ENCODE measurements at places on chromosomes 3 and 15.

- DNase-seq = no peak
These were observed 11.9 kb upstream of the ARHGEF3 start for GRCh38 chr3:56813653-56813960.

DNA sequence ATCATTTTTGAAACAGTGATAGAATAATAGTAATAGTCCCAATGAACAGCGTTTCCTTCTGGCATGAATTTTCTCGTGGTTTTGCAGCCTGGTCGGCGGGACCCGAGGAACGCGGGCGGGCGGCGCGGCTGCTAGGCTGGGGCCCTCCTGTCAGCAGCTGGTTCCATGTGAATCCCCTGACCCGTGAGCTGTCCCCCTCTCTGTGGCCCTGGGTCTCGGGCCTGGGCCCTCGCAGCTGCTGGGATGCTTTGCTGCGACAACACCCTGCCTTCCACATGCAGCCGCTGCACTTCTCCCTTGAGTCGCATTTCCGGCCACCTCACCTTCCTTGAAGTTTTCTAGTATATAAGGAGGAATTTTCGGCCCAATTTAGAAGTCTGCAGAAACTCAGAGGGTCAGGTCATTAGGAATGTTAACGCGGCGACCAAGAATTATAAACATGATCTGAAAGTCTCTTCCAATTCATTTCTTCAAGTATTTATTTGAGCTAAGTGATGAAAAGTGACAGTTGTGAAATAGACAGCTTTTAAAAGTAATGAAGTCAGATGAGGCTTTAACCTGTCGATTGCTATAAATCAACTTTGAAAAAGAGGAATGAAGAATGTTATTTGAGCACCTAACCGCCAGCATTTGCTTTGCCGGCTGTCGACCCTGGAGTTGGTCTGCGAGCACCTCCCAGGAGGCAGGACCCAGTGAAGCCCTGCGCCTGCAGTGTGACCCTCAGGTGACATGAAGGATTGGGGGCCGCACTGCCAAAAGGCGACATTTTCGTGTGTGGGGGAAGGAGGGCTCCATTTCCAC lies 27.7 kb downstream of the NR2F2 start:
- DNase-seq = no peak

DNA sequence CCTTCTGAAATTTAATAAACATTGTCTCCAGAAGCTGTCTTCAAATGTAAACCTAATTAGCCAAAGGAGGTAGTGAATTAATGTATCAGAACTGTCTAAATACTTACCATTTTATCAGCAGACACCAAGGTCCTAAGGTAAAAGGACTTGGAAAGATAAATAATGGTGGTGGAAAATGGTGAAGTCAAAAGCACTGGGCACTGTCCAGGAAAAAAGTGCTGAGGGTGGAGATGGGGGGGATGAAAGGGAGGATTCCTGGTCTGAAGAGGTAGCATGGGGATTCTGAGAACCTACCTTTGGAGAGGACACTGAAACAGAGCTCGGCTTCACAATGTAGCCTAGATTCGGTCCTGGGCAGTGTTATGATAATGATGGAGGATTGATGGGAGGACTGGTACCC lies 149.0 kb upstream of the DPH6 start:
- no peak for DNase-seq

GRCh38 chr3:116886202-116886893 lies 176.8 kb downstream of the TUSC7 start:
- DNase-seq = no peak

- DNase-seq = no peak
These were observed 11.5 kb downstream of the SEMA3F start for GRCh38 chr3:50166620-50167019.

GRCh38 chr15:78070049-78070700 lies 7.3 kb downstream of the TBC1D2B start:
- no peak for DNase-seq

DNA sequence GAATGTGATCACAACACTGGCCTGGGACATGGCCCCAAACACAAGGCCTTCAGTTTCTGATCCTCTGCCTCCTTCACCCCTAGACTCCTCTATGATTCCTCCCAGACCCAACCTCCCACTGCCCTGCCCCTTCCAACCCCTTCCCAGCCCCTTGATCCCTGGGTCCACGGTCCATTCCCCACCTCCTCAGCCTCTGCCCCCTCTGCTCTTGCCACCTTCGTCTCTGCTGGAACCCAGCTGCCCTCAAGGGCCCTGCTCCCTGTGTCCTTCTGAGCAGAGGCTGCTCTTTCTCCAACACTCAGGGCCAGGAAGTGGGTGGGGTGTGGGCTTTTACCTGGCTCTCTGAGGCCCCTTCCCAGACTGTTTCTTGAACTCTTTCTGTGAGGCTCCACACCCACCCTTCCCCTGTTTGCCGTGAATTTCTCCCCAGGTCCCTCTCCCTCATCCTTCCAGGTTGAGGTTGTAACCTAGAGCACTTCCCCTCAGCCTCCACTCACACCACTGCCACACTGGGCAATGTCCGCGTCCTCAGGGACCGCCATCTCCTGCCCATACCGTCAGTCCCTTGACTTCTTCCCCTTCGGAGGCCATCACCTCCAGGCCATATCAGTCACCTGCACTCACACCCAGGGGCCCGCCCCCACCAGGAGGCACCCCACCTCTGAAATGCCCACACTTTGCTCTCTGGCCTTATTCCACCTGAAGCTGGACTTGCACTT lies 18.7 kb upstream of the SLCO2A1 start:
- no peak for DNase-seq

GRCh38 chr3:29454161-29454611 lies 173.3 kb downstream of the RBMS3 start:
- DNase-seq = no peak

- DNase-seq = no peak
These were observed 5.3 kb downstream of the RPL22L1 start for GRCh38 chr3:170864525-170865208.

GRCh38 chr3:141680620-141681389 lies 57.3 kb upstream of the RNF7 start:
- no peak for DNase-seq

DNA sequence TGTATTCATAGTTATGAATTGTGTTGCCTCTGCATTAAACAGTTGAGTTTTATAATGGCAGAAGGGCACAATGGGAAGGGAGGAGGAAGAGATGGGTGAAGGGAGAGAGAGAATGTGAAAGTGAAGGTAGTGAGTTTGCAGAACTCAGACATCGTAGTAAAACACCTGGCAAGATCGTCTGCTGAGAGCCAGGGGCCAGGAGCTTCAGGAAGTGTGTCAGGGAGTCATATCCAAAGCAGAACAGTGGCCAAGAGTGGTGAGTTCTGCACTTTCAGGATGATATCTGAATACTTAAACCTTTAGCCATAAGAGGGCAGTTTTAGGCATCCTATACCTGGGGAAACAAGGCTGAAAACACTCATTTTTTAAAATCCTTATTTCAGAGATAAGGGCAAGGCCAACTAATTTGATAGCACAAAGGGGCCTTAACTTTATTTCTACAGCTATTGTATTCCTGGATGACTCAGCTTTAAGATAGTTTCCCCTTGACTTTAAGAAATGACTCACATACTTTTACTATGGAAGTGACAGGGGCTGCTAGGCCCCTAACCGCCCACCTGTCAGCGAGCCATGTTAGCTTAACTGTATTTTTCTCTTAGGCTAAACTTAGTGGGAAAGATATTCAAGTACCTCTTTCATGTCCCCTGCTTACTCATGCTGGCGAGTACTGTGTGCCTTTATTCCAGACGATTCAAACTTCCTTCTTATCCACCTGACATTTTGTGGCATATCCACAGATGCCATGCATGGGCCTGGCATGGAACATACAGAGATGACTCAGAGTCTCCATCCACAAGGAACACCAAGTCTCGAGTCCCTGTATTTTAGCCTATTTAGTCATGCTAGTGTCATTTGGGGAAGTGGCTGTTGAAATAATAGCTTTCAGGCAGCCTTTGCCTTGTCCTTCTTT lies 53.9 kb downstream of the RLBP1 start:
- no peak for DNase-seq

GRCh38 chr3:145939431-145939830 lies 221.6 kb downstream of the PLOD2 start:
- DNase-seq = no peak

GRCh38 chr15:74311734-74312444 lies 55.6 kb downstream of the CYP11A1 start:
- DNase-seq = no peak
